ENCODE measurements at places on chromosomes 13 and 19. TPM values are rescaled to one million over a fixed set of nuclear protein-coding genes. Genes with fewer than 3 reads are reported as not detected.
A peak's percentile ranks its signal among the peaks of the same experiment; 100 is the strongest.

Gene NFIC
- polyA plus RNA-seq: 71.8 TPM

Gene TNFSF11
- polyA plus RNA-seq: 0.25 TPM

Gene PSG7
- not detected for polyA plus RNA-seq

Gene IFNL1
- polyA plus RNA-seq: not detected

Gene KIR3DL1
- 0.07 TPM for polyA plus RNA-seq

- no peak for DNase-seq
Observed at GRCh38 chr13:74730556-74731331, 596.5 kb upstream of the KLF12 start.

- DNase-seq: peak; percentile 80
Observed at GRCh38 chr19:6021878-6022569, 44.1 kb upstream of the RANBP3 start.

DNA sequence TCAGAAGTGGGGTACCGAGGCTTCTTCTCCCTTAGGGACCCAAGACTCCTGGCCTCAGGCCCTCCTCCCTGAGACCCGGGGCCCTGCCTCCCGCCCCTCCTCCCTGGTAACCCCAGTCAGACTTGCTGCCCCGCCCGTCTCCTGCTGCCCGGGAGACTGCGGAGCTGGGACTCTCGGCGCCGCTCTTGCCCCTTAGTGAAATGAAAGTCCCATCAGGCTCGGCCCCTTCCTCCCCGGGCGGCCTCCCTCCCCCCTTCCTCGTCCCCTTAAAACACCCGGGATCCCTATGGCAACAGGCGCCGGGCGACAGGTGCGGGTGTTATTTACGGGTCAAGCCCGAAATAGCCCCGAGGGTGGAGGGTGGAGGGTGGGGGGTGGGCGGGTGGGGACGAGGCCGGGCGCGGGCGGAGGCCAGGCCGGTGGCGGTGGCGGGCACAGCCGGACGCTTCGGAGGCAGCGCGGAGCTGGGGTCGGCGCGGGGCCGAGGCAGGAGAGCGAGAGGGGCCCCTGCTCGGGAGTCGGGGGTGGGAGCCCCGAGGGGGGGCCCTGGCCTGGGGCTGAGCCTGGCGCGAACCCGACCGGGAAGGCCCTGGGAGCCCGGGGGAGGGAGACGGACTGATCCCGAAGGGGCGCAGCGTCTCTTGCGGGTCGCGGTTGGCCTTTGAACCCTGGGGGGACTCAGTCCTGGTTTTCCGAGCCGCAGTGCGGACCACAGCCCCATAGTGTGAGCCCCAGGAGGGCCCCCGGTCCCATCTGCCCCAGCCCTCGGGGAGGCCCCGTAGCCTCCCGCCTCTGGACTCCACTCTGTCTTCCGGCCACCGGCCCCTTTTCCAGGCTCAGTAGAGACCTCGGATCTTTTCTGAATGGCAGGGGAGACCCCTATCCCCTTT, at the start of gene CACNG6:
TSS of gene CACNG6 (plus strand) at position 414 of the 890 bp plus-strand sequence. CDS start 1,241 bp downstream, outside the sequence.
- no peak for DNase-seq

DNA sequence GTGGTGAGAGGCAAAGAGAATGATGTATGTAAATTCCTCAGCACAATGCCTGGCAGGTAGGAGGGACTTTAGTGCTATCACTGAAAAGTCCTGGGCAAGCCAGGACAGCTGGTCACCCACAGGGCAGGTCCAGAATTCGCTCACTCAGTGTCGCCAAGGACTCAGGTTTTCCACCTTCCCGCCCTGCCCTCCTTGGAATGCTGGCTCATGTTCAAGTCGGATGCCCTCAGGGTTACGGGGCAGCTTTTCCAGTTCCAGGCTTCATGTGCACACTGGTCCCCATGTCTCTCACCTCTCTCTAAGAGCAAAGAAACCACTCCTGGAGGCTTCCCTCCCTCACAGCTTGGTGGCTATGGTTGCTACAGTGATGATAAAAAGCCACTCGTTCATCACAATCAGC, 24.8 kb upstream of the NAXD start:
- DNase-seq: no peak

DNA sequence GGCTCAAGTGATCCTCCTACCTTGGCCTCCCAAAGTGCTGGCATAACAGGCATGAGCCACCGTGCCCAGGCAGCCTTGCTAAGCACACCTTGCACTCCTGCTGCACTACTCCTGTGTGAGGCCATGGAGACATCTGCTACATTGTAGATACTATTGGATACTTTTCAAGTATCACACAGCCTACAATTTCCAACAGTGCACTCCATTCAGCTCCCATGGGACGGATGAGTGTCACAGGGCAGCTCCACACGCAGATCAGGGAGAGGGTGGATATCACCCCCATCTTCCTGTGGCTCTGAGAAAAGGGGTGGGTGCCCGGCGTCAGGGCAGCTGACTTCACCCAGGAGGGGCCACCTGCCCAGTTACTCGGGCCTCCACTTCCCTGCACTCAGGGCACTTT, 39.1 kb upstream of the CCNE1 start:
- no peak for DNase-seq

- DNase-seq: no peak
Observed at GRCh38 chr19:56124578-56124977, 3.5 kb upstream of the ZNF787 start.

DNA sequence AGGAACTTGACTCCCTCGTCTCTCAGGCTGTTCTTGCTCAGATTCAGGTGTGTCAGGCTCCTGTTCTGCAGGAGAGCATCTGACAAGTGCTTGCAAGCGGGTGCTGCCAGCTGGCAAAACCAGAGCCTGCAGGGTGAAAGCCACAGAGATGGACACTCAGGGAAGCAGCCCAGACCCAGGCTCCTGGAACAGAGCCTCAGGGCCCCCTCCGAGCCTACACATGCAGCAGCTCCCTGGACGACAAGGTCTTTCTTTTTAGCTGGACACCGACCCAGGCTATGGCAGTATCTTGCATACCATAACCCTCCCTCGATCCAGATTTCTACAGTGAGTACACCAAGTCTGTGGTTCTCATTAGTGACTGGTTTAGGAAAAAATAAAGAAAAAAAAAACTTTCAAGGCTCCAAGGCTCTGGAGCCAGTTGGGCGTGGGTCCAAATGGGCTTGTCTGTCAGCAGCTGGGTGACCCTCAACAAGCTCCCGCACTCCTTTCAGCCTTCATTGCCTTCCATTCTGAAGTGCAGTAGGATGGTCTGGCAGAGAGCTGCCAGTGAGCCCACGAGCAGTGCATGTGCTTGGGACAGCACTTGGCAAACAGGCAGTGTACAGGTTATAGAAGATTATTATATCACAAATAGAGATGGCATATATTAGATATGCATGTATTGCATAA, 29.9 kb downstream of the NLRP13 start:
- DNase-seq: no peak

GRCh38 chr13:33296793-33297425, 11.4 kb upstream of the STARD13 start:
- no peak for DNase-seq

GRCh38 chr19:1132552-1133383, 29.0 kb downstream of the GPX4 start:
- no peak for DNase-seq

GRCh38 chr13:37534676-37535075, 63.9 kb downstream of the POSTN start:
- DNase-seq: no peak

GRCh38 chr19:17282488-17283125, 906 bp downstream of the ANKLE1 start:
- DNase-seq: peak; percentile 94

Measured in liver (tissue), 10 donors.